ENCODE measurements at places on chromosomes 5 and 9.
A peak's percentile ranks its signal among the peaks of the same experiment; 100 is the strongest.

DNA sequence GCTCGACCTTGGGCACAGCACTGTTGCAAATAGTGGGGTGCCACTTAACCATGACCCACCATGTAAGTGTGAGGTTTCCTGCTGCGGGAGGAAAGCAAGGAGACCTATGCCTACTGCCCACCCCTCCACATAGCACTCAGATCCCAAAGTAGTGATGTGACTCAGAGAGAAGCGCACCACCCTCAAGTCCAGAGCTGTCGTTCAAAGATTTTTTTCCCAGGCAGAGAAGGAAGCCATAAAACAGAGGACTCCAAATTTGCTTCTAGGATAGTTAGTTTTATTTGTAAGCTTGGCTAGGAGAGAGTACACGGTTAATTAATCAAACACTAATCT, 19.3 kb downstream of the UGT3A1 start:
- DNase-seq = no peak

DNA sequence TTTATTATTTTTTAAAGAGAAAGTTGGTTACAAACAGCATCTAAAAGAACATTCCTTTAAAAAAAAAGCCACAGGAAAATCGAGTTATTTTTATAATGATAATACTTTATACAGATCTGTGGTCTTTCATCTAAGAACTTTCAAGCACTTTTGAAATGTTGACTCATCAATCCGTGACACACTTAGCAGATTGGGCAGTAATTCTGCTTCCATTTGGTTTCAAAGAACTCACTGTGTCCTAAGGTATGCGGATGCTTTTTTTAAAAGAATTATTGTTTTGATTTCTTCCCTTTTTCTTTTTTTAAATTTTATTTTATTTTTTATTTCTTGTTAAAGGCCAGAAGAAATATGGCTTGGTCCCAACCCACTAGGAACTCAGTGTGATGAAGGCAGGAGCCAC, 147.8 kb downstream of the AOPEP start:
- no peak for DNase-seq

- DNase-seq = no peak
These were observed 55.7 kb upstream of the SPDL1 start for GRCh38 chr5:169527863-169528262.

DNA sequence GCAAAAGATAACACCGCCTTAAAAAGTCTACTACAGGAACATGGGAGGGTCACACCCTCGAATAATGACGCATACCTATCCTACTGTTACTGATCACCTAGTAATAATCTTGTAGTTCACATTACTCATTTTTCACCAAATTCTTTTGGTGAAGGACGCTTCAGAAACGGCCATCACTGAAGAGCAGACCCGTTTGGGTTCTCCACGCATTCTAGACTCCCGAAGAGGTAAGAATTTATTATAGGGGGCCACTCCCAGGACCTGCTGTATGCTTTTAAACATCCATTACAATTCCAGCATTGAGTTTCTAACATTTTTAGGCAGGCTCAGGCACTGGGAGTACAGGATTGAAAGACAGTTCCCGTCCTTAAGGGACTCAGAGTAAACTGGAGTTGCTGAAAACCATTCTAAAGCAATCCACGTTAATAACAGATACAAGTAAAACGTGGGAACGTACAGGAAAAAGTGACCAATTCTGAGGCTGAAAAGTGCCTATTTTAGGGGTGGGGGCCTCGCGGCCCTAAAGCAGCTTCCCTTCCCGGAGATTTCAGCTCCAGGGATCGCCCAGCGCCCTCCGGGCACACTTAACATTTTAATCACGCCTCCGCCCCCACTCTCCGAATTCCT, at the start of gene FER:
TSS of gene FER (plus strand) at position 124 of the 627 bp plus-strand sequence. CDS start 50,286 bp downstream, outside the sequence.
- DNase-seq = peak; percentile 15

- no peak for DNase-seq
These were observed 388.0 kb upstream of the TUSC1 start for GRCh38 chr9:26066237-26066636.

- no peak for DNase-seq
These were observed 176.6 kb downstream of the NR3C1 start for GRCh38 chr5:143226872-143227271.

DNA sequence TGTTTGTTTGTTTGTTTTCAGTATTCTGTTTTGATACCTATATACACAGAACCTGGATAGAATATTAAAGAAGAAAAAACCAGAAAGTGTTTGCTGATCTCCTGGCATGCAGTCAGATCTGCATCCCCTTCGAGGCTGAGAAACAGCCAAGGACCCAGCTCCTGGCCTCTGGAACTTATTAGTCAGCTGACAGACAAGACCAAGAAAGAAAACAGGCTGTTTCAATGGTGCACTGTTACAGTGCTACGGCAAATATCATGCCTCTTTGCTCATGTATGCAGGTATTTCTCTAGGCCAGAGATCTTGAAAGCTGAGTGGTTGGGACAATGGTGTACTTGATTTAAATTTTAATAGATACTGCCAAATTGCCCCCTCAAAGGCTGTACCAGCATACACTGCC, 95.0 kb downstream of the C5orf15 start:
- DNase-seq = no peak

DNA sequence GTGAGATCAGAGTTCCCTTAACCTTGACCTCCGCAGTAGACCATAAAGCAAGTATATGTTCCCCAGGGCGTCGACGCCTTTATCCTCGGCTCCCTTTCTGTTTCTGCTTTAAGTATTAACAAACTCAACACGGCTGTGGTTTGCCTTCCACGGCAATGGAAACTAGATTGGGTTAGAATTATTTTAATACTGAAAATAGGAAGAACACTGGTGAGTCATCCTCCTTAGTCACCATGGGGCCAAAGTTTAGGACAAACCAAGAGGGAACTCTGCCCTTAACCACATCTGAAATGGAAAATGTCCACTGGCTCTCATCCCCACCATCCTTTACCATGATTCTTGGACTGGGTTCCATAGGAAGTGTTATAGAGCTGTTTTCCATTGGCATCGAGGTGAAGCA, 386.1 kb downstream of the ACTL7B start:
- DNase-seq = no peak

DNA sequence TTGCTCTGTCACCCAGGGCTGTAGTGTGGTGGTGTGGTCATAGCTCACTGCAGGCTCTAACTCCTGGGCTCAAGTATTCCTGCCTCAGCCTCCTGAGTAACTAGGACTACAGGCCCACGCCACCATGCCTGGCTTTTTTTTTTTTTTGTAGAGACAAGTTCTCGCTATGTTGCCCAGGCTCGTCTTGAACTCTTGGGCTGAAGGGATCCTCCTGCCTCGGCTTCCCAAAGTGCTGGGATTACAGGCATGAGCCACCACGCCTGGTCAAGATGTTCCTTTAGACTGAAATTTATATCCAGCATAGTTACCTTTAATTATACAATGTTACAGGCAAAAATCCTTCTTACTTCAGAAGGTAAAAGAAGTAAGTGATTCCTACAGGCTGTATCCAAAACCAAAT, 1.6 kb upstream of the DNAJC21 start:
- no peak for DNase-seq

- DNase-seq = no peak
These were observed 280.7 kb downstream of the PRELID2 start for GRCh38 chr5:145554399-145554798.

DNA sequence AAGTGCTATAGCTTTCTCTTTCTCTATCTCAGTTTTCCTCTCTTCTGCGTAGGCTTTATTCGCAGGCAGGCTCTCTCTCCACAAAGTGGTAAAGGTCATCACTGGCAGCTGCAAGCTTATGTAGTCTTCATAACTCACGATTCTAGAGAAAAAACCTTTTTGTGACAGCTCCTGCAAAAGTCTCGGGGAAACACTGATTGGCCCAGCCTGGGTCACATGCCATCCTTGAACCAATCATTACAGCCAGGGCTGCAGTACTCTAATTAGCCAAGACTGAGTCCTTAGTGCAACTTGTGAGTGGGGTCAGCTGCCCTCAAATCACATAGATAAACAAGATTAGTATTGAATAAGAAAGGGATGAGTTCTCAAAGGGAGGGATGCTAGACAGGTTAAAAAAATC, 18.3 kb upstream of the FRMPD1 start:
- DNase-seq = no peak

DNA sequence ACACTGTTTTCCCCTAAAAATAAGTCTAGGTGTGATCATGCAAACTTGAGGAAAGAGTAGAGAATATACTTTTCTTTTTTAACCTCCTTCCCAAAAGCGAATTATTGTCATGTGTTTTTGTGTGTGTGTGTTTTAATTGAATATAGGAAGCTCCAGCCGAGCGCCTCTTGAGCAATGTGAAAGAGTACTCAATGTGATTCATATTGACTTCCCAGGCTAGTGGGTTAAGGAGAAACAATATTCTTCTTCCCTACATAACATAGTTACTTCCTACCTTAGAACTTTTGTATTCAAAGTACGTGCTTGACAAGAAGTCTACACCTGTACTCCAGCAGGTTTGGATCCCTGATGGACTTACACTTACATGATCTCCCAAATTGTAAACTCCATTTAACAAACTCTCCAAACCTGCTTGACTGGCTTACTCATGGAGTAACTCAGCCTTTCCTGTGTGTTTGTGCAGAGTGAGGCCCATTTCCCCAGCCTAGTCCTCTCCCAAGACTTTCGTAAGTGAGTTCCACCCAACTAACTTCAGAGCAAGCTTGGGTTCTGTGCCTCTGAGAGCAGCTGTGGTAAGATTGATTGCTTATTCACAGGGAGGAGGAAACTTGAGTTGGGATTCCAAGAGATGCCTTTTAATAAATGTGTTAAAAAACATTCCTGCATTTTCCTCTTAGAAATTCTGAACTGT, 9.3 kb downstream of the SLC28A3 start:
- DNase-seq = no peak

GRCh38 chr5:134477462-134478245, 47.8 kb upstream of the JADE2 start:
- DNase-seq = no peak
